Right ventricle myocardium superior (tissue), 1 donor: ENCODE measurements at places on chromosomes 7 and 10.

DNA sequence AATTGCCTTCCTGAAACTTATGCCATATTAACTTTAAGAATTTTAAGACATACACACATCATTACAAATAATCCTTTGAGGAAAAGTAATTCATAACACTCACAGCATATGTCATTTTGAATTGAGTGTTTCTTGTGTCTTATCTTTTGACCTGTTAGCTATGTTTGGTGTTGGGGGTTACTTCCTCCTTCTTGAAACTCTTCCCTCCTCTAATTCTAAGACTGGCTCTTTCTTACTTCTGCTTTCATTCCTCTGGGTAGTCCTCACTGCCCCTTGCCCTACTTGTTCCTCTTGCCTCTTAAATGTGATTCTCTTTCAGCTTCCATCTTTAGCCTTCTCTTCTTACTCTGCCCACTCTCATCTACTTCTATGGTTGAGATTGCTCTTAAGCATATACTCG is 28.3 kb upstream of the PIP4K2A start:
- no peak for DNase-seq

GRCh38 chr7:774161-775109 is 47.4 kb upstream of the PRKAR1B start:
- DNase-seq = peak; percentile 73

DNA sequence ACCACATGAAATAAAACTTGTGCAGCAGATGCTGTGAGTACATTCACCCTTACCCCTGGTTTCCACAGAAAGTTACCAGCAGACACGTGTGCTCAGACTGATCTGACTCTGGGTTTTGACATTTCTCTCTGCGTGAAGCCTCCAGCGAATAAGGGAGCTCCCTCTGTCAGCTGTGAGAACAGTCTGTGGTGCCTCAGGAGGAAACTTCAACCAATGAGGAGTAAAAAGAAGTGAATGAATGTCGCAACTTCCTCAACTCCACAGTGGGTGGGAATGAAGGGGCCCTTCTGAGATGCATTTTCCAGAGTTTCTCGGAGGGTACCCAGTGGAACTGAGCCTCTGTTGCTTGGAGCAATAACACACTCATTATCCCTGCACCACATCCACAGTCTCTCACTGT is 743.4 kb downstream of the TNS3 start:
- DNase-seq = no peak

GRCh38 chr10:106011250-106011649 is 1153.3 kb downstream of the SORCS1 start:
- no peak for DNase-seq

DNA sequence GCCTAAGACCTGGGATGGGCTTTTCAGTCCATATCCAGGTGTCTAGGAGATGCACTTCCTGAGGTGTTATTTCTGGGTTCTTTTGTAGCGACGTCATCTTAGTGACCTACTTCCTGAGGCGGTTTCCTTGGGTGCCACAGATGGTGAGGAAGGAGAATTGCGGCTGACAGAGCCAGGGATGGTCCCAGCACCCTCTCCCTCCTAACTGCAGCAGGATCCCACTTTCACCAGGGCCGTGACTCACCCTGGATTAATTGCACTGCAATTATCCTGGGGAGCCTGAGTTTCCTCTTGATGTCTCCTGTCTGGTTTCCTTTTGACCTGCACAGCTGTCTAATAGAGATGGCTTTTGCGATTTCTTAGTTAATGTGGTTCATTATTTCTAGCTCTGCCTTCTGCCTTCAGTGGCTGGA is 271.7 kb downstream of the TCF7L2 start:
- no peak for DNase-seq

DNA sequence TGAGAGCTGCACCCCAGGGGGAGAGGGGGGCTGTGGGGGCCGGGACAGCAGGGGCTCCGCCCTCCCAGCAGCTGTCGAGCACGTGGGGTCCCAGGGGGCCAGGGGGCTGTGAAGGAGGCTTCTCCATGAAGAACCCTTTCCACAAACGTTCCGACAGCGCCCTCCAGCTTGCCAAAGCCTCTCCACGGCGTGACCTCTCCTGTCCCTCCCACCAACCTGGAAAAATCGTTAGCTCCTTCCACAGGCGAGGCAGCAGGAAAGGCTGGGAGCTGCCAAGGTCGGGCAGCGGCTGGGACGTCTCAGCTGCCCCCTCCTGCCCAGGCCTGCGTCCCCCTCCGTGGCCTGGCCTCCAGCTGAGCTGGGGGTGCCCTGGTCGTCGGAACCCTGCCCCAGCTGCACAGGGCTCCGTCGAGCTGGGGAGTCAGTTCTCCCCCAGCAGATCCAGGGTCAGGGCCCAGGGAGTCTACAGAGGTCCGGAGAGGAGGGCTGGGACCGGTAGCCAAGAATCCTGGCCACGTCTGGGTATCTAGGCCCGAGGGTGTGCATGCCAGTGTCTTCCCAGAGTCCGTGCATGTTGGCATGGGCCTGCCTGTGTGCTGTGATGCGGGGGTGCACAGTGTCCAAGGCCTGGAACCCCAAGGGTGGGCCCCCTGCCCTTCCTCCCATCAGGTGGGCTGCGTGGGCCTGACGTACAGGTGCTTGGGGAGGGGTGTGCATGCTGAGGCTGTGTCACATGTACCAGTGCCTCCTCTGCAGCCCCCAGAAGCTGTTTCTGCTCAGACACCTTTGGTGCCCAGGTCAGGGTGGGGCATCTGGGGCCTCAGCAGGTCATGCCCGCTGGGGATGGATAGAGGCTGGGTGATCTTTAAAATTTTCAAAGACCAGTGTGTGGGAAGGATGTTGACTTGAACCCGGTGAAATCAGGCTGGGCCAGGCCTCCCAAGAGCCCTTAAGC is 66.5 kb downstream of the UNCX start:
- DNase-seq = peak; percentile 30

DNA sequence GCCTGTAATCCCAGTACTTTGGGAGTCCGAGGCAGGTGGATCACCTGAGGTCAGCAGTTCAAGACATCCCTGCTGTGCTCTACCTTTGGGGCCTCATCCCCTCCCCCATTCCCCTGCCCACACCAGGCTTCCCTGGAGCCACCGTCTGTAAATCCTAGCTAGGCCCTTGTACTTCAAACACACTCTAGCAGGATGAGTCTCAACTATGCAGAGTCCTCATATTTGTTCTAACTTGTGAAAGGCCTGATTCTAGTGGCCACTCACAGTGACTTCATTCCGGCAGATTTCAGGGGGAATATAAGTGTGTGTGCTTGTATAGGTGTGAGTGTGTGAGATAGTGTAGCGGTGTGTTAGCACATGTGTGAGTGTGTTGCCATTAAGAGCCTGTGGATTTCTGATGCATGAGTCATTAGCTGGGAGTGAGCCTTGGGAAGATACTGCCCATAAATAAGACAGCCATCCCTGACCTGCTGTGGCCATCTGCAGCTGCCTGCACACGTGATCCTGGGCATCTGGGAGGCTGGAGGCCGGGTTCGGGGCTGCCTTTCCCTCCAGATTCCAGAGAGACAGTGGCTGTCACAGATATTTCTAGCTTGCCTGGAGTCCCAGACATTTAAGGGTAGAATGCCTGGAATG is 1.7 kb upstream of the NEURL1 start:
- DNase-seq = no peak

GRCh38 chr10:90326498-90327267 is 531.2 kb downstream of the HTR7 start:
- no peak for DNase-seq

DNA sequence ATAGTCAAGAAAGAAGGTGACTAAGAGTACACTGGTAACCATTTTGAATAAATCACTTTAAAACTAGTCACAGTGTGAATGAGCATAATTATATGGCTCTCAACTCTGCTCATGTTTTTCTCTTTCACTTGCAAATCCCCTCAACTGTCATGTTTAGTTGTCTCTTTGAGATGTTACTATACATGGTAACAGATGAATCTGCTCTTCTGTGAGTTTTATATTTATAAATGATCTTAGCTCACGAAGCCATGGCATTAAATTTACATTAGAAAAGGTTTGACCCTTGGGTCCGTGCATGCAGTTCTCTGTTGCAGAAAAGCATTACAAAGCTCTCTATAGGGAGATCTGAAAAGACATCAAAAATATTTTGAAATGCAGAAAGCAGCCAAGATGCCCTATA is 33.0 kb upstream of the LRRTM3 start:
- no peak for DNase-seq

GRCh38 chr7:48875045-48875916 is 49.1 kb upstream of the CDC14C start:
- DNase-seq = peak; percentile 54

GRCh38 chr10:75202321-75203045 is 8.1 kb upstream of the VDAC2 start:
- DNase-seq = peak; percentile 87

GRCh38 chr10:49278497-49278981 is 20.4 kb upstream of the C10orf71 start:
- no peak for DNase-seq

GRCh38 chr10:12235116-12235694 is 39.2 kb downstream of the CDC123 start:
- no peak for DNase-seq

- no peak for DNase-seq
Observed at GRCh38 chr7:44534501-44534900, 6.6 kb downstream of the NPC1L1 start.

GRCh38 chr7:104779888-104780287 is 234.1 kb upstream of the KMT2E start:
- DNase-seq = no peak

- no peak for DNase-seq
Observed at GRCh38 chr10:76139431-76139830, 708.0 kb downstream of the LRMDA start.

DNA sequence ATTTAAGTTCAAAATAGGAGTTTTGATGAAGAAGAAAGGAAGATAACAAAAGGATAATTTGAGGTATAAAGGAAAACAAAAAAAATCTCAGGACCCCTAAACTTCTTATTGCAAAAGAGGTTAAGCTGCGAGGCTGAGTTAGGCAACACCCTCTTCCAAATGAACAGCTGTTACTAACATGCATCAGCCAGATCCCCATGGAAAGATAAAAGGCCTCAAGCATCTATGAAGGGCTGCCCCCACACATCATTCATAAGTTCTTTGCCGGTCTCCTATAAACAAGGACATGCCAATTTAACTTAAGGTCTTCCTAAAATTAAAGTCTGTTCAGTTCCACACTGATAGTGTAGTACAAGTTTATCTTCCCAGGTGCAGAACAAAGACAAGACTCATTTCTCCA is 75.8 kb upstream of the IMMP2L start:
- DNase-seq = no peak

DNA sequence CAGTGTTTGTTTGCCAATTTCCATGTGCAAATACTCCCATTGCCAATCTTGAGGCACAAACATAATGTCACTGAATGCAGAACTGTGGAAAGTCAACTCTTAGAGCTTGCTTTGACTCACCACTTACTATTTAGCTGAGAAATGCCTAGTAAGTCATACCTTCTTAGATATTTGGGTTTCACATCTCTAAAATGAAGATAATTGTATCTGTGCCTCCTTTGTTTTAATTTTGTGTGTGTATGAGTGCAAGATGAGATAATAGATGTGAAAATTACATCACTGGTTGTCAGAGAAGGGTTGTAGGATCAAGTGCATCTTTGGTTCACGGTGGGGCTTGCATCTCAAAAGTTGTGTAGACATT is 407.5 kb downstream of the INHBA start:
- no peak for DNase-seq

GRCh38 chr10:100996678-100997359 is 2.8 kb upstream of the LZTS2 start:
- no peak for DNase-seq

GRCh38 chr7:124781907-124782734 is 16.5 kb upstream of the GPR37 start:
- DNase-seq = no peak

DNA sequence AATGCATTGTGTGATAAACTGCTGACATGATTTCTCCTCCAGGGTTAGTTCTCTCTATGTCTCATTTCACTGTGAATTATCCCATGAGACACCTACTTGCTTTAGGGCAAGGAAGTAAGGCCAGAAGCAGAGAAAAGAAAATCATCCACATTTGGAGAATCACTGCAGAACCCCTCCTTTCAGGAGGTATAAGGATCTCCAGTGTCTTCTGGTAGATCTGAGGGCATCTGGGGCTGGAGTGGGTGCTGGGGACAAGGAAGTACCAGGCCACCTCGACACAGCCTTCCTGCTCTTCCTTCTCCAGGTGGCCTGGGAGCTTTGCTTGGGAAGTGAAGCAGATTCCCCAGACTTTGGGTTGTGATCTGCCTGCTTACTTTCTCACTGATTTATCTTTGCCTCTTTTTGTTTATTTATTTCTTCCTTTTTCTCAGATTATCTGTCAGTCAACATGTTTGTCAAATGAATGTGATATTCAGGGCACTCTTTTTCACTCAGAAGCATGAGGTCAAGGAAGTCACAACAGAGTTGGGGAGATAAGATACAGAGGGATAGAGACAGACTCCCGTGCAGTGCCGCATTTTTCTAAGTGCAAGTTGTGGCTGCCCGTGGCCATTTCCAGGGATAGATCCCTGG is 12.4 kb upstream of the CAMK2G start:
- DNase-seq = no peak
